ENCODE measurements at places on chromosomes 3 and 15.

DNA sequence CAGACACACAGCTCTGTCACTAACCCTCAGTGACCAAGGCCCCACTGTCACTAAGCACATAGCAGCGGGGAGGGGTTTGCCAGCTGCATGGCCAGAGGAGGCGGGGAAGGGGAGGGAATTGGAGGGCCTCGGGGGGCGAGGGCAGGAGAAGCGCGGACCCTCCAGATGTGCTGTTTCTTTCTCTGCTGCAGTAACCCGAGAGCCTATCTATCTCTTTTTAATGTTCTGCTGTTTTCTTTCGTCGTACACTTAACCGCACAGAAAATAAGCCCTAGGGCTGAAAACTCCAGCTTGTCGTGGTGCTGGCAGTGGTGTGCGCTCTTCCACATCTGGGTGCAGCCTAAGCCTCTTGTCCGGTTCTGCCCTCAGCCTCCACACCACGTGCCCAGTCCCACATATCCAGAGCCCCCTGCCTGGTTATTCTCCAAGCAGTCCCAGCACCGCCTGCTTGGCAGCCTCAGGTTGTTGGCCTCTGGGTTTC, 51.1 kb downstream of the BDH1 start:
- no peak for DNase-seq

DNA sequence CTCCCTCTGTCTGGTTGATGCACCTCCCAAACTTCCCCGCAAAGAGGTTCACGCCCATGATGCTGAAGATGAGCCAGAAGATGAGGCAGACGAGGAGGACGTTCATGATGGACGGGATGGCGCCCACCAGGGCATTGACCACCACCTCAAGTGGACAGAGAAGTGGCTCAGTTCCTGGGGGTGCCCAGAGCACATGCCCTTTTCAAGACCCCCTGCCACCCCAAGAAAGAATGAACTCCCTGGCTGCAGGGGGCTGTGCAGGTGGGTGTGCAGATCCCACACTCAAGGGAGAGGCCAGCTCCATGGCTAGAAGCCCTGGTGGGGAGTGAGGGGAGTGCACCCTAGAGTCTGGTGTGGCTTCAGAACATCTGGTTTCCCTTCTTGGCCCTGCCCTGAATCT, 64.1 kb downstream of the EXOG start:
- DNase-seq, result no peak

DNA sequence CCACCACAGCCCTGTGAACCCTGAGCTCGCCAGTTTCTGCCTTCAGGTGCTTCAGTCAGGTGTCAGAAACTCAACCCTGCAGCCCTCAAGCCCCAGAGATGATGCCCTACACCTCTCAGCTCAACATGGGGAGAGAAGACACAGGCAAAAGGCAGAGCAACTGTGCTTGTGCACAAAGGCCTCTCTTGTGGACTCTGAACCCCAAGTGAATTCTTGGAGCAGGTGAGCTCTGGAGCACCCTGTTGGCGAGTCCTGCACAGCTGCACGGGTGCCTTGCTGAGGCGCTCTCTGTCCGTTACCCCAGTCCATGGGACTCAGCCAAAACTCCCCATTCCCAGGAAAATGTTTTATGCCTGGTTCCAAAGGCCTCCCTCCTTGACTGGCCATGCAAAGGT, 197.0 kb downstream of the KLF13 start:
- no peak for DNase-seq

DNA sequence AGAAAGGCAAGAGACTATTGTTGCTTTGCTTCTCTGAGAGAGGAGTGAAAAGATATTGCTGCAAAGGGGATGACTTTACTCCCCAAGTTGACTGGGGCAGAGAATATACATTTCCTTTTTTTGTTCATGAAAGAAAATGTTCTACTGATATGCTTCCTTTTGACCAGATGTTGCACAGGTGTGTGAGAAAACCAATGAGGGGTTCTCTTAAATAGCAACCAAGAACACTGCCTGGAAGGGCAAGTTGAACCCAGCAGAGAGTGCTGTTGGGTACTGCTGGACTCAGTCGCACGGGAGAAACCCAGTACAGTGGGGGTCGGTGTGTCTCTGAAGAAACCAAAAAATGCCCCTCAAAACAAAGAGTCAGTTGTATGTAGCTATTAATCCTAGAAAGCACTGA, 101.2 kb downstream of the CHST2 start:
- DNase-seq, result no peak

DNA sequence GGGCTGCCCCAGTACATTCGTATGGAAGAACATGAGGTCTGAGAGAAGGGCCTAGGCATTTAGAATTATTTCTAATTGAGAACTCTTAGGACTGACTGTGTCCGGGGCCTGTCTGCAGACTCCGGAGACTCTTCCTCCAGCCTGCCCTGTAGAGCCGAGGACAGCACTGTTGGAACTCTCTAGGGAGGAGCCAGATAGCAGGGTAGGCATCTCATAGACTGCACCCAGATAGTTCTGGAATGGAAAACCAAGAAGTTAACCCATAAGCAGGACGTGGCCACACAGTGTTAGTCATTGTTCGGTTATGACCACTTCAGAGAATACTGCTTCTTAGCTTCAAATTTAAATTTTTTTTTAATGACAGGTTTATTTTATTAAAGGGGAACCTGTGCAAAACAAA, 59.5 kb downstream of the SNRK start:
- DNase-seq, result no peak

GRCh38 chr15:94375997-94376396, 144.6 kb downstream of the MCTP2 start:
- DNase-seq, result no peak

- DNase-seq, result no peak
Observed at GRCh38 chr3:132135628-132136333, 101.0 kb upstream of the CPNE4 start.

GRCh38 chr3:11521167-11521566, 122.5 kb downstream of the VGLL4 start:
- no peak for DNase-seq

DNA sequence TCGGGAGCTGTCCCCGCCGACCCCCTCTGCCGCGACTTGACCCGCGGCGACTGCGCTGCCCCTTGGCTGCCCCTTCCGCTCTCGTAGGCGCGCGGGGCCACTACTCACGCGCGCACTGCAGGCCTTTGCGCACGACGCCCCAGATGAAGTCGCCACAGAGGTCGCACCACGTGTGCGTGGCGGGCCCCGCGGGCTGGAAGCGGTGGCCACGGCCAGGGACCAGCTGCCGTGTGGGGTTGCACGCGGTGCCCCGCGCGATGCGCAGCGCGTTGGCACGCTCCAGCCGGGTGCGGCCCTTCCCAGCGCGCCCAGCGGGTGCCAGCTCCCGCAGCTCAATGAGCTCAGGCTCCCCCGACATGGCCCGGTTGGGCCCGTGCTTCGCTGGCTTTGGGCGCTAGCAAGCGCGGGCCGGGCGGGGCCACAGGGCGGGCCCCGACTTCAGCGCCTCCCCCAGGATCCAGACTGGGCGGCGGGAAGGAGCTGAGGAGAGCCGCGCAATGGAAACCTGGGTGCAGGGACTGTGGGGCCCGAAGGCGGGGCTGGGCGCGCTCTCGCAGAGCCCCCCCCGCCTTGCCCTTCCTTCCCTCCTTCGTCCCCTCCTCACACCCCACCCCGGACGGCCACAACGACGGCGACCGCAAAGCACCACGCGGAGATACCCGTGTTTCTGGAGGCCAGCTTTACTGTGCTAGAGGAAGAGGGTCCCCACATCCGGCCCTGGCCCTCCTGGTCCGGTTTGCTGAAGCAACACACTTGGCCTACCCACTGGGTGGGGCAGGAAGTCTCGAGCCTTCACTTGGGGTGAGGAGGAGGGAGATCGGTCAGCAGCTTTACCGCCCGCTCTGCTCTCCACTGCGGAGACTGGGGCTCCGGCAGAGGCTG, at the start of gene RASSF1:
Gene RASSF1, minus strand, starts transcription at position 389 of the 882 bp plus-strand sequence. Its CDS starts 31 bp downstream, at position 358.
- DNase-seq, result no peak

- no peak for DNase-seq
Observed at GRCh38 chr3:124791639-124792151, 61.4 kb downstream of the UMPS start.

DNA sequence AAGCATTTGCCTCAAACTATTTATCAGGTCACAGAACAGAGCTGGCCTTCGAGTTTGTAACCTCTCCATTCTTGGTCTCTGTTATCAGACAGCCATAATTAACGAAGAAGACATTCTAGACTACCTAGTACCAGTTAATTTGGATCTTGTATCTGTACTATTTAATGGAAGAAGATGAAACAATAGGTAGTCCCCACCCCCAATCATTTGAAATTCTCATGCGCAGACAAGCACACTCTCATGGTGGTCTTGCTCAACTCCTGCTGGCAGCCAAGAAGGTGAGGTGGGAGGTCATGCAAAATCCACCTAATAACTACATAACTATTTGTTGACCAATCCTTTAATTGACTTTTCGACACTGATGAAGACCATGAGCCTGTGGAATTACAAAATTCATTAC, 2.8 kb upstream of the SKIL start:
- no peak for DNase-seq

- no peak for DNase-seq
Observed at GRCh38 chr15:99096894-99097426, 7.9 kb upstream of the SYNM start.

DNA sequence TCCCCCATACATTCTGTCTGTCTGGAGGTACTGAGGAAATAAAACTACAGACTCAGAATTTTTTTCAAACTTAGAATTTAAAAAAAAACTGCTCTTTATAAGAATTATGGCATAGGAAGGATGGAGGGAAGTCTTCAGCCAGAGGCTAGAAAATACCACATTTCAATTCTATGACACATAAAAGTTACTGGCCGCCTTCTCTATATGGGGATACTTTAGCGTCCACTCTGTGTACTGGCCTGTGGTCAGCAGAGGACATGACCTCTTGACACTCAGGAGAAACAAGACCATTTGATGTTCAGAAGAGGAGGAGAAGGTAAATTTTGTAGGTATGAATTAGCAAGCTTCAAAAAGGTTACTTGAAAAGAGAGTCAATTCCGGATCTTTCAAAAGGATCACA, 417.4 kb downstream of the MFSD1 start:
- DNase-seq, result no peak

- DNase-seq, result no peak
Observed at GRCh38 chr3:15052335-15053242, 12.5 kb downstream of the MRPS25 start.

DNA sequence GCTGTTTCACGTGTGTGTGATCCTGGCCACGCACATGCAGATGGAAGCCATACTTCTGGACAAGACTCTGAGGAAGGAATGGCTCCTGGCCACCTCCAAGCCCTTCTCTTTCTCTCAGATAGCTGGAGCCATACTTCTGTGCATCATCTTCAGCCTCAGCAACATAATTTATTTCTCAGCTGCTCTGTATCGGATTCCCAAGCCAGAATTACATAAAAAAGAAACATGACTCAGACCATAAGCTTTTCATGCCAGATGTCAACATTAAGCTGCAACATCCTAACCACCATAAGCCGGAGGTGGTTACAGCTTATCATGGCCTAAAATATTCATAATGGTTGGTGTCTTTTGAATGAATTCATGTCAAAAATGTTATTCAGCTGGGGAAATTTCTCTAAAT, 10.6 kb upstream of the KIF23 start:
- DNase-seq, result no peak

DNA sequence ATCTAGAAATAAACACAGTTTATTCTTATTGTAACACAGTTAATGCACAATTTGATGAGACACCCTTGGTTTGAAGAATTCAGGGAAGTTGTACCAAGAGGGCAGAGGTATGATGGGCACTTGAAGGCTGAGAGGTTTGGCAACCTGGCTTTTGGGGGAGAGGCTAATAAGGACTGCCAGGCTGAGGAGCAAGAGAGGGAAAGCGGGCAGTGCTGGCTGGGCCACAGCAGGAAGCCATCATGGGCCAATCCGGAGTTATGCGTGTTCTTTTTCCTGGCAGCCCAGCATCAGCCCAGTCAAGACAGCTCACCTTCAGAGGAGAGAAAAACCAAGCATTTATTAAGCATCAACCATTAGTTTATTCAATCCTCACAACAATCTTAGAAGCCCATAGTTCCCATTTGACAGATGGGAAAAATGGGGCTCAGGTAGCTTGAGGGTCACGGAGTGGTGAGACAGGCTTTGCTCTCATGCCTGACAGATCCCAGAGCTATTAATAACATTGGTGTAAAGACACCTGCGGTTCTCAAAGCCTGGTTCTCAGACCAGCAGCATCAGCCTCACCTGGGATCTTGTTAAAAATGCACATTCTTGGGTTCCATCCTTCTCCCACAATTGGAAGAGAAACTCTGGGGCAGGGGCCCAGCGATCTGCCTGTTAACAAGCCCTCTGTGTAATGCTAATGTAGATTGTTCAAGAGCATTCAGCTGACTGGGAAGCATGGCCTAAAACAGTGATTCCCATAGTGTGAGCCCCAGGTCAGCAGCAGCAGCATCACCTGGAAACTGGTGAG, 183.7 kb downstream of the NTRK3 start:
- no peak for DNase-seq

- DNase-seq, result no peak
Observed at GRCh38 chr3:194879991-194880939, 194.6 kb downstream of the FAM43A start.

GRCh38 chr3:22176911-22177310, 425.9 kb upstream of the ZNF385D start:
- no peak for DNase-seq

DNA sequence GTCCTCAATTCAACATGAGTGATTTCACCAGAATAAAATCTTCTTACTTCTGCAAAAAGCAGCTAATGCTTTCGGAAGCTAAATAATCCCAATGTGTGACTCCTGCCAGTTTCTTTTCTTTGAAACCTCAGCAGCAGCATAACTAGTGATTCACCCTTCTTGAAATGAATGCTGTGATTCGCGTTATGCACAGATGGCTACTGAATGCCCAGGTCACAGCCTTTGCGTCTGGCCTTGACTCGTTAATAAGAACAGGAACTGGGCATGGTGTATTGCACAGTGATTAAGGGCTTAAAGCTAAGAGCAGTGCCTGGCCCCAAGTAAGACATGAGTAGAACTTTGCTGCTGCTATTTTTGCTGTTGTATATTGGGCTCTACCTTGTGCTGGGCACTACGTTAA, 19.0 kb downstream of the CGNL1 start:
- DNase-seq, result no peak

- DNase-seq, result no peak
Observed at GRCh38 chr3:141682007-141682406, 56.1 kb upstream of the RNF7 start.

GRCh38 chr3:194389269-194389668, 9.8 kb downstream of the GP5 start:
- DNase-seq, result no peak

GRCh38 chr3:142281474-142281873, 56.1 kb upstream of the GK5 start:
- no peak for DNase-seq

DNA sequence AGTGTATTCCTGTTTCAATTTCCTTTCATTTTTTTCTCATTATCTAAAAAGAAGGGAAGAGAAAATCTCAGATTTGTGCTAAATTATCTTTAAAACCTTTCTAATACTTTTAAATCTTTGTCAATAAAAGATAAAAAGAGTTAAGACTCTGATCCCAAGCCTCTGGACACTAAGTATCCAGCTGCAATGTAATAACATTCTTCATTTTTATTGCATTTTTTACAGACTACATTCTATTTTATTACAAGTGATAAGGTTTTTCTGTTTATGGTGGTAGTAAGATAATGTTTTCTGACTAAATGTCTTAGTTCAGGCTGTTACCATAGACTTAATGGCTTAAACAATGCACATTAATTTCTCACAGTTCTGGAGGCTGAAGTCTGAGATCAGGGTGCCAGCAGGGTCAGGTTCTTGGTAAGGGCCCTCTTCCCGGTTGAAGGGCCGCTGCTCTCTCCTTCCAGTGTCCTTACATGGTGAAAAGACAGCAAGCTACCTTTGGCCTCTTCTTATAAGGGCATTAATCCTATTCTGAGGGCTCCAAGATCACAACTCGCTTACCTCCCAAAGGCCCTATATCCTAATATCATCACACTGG, 19.7 kb downstream of the KCNAB1 start:
- DNase-seq, result no peak

GRCh38 chr3:25589104-25589782, 75.5 kb downstream of the TOP2B start:
- no peak for DNase-seq

Measured in NCI-H526 treated with DMSO at 0.1 percent for 48 hours (cell line).